A172 (cell line): ENCODE measurements at places on chromosomes 2 and 18. TPM values are rescaled to one million over a fixed set of nuclear protein-coding genes. Genes with fewer than 3 reads are reported as not detected.

DNA sequence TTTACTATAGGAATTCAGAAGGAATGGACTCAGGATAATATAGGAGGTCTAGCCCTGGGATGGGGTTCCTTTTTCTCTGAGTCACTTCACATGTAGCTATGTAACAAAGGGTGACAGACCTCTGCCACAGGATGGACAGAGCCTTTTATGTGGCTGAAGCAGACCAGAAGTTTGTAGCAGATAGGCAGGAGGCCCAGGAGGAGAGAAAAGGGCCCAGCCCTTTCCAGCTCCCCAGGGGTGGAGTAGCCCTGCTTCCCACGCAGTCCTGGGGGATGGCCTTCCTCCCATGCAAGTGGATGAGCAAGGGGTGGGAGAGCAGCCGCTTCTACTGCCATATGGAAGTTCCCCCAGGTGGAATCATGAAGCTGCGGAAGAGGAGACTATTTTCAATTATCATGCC, 40.3 kb downstream of the ARMC9 start:
- DNase-seq: no peak

DNA sequence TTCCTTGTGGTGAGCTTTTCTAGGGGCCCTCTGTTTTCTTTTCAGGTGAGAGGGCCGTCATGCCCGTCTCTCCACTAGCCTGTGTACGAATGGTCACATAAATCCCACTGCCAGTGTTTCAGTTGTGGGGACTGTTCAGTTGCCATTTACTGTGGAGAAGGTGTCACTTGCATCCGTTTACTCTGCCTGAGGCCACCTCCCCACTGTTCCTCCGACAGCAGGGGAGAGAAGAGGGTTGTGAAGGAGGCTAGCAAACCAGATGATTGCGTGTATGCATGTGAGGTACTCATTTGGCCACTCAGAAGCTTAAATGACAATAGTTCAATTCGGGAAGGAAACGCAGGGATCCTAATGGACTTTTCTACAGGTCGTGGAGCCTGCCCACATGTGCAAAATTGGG, 3.3 kb downstream of the MTCL1 start:
- no peak for DNase-seq

DNA sequence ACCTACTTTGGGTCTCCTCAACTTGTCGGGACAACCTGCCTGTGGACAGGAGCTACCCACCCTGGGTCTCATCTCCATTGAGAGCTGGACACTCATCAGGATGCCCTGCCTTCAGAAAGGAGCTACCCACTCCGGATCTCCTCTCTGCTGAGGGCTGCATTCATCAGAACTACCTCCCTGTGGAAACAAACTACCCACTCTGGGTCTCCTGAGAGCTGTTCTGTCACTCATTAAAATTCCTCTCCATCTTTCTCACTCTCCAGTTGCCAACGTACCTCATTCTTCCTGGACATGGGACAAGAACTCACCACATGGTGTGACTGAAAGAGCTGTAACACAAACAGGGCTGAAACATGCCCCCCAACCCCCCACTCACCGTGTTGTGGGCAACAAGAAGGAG, 22.5 kb upstream of the UBE2F start:
- DNase-seq: no peak

GRCh38 chr2:18704276-18704675, 114.9 kb upstream of the NT5C1B start:
- no peak for DNase-seq

DNA sequence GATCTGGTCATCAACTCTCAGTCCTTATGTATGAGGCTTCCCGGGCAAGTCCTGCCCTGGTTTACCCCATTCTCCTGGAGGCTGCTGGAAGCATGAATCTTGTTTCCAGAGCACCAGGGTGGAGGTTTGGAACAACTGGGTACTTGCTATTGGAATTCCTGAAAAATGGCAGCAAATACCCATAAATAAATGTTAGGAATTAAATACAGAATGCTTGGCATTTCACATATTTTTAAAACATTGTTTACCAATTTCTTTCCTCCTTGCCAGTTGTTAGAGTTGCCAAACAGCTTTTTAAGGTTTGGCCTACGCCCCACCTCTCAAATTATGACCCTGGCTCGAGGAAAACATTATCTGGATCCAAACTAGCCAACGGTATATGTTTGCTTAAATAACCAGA, 90.6 kb upstream of the ZCCHC2 start:
- DNase-seq: no peak

DNA sequence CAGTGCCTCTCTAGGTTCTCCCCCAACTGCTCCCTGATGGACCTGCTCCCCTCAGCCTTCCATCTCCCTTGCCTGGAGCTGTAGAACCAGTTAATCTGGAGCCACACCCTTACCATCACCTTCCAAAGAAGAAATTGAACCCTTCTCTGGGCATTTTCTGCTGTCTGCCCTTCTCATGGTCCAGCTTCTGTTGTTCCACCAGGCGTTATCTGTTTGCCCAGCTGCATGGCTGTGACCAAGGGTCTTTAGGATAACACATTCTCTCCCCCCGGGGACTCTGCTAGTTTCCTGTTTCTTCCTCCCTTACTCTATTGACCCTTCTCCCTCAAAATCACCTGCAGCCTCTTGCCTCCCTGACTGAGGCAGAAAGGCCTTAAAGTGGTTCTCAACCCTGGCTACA, 3.2 kb upstream of the ANKRD53 start:
- DNase-seq: no peak

- DNase-seq: no peak
Measured at GRCh38 chr2:241720560-241720959, 13.9 kb upstream of the D2HGDH start.

Gene ACTG2
- total RNA-seq: not detected in 2 replicates
